ENCODE measurements at places on chromosomes 2 and 18.

DNA sequence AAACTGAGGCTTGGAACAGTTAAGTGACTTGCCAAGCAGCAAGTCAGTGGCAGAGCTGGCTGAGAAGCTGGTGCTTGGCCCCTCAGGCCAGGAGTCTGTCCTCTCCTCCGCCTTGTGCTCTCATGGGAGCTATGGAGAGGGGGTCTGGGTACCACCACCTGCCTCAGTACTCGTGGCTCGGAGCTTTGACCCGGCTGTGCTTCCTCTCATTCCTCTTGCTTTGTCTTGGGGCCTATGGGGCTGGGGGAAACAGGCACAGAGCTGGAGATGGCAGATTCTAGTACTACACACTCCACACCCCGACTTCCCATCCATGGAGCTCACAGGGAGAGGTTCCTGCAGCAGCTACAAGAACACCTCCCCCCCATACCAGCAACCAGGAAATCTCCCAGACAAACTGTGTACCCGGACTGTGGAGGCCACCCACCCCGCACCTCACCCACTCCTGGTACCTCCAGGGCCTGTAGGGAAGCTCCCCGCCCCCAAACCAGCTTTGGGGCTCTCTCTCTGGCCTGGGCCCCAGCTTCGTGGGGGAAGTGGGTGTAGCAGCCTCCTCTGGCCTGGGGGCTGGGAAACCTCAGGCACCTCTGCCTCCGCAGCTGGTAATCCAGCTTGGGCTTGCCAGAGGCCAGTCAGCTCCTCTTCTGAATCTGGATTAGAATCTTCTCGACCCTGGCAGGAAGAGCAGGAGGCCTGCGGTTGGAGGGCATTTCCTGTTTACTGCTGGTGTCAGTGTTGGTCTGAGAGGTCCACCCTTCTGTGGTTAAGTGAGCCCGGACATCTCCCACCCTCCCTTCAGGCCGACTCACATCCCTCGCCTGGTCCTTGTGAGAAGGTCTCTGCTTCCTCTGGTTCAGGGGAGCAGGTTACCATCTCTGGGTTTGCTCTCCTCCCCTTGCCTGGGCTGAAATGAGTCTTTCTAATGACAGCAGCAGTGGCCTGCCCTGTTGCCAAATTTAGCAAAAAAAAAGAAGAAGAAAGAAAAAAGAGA is 22.3 kb upstream of the RHOB start:
- no peak for DNase-seq

DNA sequence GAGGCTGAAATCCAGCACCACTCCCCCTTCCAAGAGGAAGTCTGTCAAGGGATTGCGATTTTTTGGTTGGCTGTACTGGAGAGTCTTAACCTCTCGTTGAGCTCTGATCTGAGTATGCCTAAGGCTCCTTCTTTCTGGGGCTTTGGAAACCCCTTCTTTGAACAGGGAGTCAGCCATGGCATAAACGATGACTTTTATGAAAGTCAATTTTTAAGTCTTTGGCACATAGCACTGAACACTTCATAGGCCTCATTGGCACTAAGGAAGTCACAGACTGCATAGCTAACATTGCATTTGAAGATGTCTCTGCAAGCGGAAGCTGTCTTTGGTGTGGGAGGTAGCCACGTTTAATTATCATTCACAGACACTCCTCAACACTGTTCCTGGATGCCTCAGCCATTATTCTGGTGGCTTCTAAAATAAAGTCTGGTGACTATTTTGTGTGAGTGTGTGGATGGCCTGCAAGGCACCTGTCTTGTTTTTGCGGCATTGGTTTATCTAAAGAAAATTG is 148.2 kb upstream of the NCK2 start:
- DNase-seq: no peak

DNA sequence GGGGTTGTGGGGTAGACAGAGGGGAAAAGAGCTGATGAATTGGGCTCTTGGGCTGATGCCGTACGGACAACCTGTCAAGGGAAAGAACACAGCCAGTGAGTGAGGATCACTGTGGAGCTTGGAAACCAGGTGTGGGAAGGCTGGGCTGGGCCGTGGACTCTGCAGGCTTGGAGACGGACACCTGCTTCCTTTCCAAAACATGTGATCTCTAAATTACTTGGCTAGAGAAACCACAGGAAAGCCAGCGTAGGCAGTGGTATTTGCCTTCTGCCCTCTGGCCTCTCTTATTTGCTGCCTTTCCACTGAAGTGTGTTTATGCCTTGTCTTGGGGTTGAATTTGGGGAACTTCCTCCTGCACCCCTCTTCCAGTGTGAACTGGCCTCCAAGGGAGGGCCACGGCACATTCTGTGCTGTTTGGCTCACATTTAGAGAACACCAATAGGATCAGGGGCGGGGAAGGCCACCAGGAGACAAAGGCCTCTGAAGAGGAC is 267.7 kb downstream of the PRKCE start:
- no peak for DNase-seq

DNA sequence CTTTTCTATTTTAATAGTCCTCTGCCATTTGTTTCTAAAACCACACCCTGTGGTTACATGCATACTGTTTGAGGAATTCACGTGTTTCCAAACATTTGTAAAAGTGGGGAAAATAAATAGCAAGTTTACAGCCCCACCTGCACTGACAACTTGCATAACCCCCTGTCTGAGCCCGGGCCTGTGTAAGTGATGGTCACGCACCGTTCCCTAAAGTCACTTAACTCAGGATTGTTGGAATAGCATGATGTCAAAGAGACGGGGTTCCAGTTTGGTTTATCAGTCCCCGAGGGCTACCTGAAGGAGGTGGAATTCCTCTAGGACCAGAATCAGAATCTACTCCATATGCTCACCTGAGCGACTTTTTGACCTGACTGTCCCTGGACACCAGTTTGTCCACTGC is 30.5 kb downstream of the ACKR3 start:
- DNase-seq: no peak

DNA sequence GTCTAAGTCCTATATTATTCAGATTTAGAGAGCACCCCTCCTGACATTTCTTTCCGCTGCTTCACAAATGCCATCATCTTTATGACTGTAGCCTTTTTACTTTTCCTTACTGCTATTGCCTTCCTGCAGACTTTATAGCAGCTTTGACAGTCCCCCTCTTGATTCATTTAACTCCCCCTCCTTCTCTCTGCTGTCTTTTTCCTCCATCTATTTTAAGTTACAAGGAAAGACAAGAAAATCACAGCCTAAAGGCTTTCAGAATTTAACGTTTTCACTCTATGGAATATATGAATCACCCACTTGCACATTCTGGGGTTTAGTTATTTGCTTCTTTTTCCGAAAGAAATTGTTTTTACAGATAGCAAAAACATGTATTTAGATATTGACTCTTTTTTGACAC is 183.4 kb upstream of the SETBP1 start:
- no peak for DNase-seq

DNA sequence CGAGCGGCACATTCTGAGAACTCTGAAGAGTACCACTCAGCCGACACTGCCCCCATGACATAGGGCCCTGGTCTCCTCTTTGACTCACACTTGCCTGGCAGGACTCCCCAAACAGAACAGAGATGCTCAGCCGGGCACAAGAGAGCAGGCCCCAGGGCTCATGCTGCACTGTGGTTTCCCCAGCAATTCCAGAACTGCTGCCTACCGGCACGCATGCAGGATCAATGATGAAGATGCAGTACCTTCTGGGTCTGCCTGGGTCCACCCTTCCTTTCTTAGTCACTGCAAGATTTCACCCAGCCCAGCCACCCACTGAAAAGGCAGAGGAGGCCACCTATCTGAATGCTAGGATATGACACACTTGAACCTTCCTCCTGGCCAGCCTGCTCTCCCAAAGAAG is 49.4 kb downstream of the BCL11A start:
- no peak for DNase-seq
